ENCODE measurements at places on chromosomes 16 and 17. TPM values are rescaled to one million over a fixed set of nuclear protein-coding genes. Genes with fewer than 3 reads are reported as not detected.

DNA sequence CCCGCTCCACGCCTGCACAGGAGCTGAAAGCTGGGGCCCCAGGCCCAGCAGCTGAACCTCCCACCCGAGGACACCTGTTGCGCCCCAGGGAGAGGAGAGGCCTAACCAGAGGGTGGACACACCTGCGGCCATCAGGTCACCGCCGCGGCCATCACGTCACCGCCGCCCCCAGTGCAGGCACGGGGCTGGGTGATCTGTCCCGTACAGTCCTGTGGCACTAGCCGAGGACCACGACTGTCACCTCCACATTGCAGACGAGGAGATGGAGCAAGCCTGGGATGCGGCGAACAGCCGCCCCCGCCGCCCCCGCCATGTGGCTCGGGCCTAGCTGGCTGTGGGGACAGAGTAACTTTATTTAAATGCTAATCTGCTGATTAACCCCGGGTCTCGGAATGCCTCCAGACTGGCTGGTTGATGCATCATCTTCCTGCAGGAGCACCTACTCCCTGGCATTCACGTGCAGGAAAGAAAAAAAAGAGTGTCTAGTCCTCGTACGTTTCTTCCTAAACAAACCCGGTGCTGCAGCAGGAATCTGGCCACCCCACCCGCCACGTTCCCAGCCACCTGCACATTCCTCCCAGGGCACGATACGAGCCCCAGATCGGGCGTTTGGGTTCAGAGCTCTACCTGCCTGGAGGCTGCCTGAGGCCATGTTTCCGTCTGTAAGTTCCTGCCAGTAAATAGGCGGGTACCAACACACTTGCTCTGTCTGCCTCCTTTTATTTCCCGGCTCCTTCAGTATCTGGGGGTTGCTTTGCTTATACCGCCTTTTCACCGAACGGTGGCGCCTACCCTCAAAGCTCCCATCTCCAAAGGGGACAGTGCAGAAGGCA, 29.9 kb downstream of the PIEZO1 start:
- H3K27me3 ChIP-seq, result no peaks in the 10 kb centered on the region
- H3K36me3 ChIP-seq, result peaks cover 12% of the 10 kb centered on the region

- no peak for DNase-seq
- no peaks in the 10 kb centered on the region for H3K36me3 ChIP-seq
- no peak overlapping the region for H3K4me3 ChIP-seq
- no peaks in the 10 kb centered on the region for H3K27me3 ChIP-seq
- no peak overlapping the region for H3K27ac ChIP-seq
- no peaks in the 10 kb centered on the region for H3K4me1 ChIP-seq
Measured at GRCh38 chr17:61834610-61835009, 28.7 kb downstream of the BRIP1 start.

DNA sequence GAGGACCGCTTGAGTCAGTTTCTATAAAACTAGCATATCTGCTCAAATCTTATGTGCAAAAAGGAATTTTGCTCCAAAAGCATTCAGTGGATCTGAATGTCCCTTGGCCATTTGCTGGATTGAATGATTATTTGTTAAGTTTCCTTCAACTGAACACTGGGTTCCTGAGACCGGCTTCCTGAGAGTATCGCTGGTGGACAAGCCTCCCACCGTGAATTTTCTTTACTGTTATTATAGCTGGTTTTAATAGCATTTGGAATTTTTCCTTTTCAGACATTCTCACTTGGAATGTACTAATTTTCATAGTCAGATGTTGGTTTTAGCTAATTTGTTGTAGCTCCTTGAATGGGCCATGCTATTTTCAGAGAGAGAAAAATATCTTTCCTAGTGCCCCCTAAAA, 9.8 kb upstream of the MYOCD start:
- H3K27me3 ChIP-seq, result no peaks in the 10 kb centered on the region
- H3K4me3 ChIP-seq, result no peak overlapping the region
- DNase-seq, result no peak
- peaks cover 2% of the 10 kb centered on the region for H3K4me1 ChIP-seq
- no peak overlapping the region for H3K27ac ChIP-seq
- no peaks in the 10 kb centered on the region for H3K36me3 ChIP-seq

- no peak overlapping the region for H3K4me3 ChIP-seq
- no peak overlapping the region for H3K27ac ChIP-seq
- H3K27me3 ChIP-seq, result no peaks in the 10 kb centered on the region
- no peaks in the 10 kb centered on the region for H3K36me3 ChIP-seq
- DNase-seq, result peak; percentile 17
Measured at GRCh38 chr16:57699899-57700298, 5.3 kb downstream of the DRC7 start.

- no peak overlapping the region for H3K27ac ChIP-seq
- H3K4me1 ChIP-seq, result no peaks in the 10 kb centered on the region
- H3K27me3 ChIP-seq, result no peaks in the 10 kb centered on the region
- peaks cover 48% of the 10 kb centered on the region for H3K36me3 ChIP-seq
Measured at GRCh38 chr17:3033741-3034577, 29.4 kb downstream of the OR1D5 start.

- peaks cover 23% of the 10 kb centered on the region for H3K4me1 ChIP-seq
- no peak for DNase-seq
- H3K36me3 ChIP-seq, result peaks cover 32% of the 10 kb centered on the region
- no peak overlapping the region for H3K4me3 ChIP-seq
- no peaks in the 10 kb centered on the region for H3K27me3 ChIP-seq
- no peak overlapping the region for H3K27ac ChIP-seq
Measured at GRCh38 chr17:75825748-75826370, 18.3 kb downstream of the UNC13D start.

DNA sequence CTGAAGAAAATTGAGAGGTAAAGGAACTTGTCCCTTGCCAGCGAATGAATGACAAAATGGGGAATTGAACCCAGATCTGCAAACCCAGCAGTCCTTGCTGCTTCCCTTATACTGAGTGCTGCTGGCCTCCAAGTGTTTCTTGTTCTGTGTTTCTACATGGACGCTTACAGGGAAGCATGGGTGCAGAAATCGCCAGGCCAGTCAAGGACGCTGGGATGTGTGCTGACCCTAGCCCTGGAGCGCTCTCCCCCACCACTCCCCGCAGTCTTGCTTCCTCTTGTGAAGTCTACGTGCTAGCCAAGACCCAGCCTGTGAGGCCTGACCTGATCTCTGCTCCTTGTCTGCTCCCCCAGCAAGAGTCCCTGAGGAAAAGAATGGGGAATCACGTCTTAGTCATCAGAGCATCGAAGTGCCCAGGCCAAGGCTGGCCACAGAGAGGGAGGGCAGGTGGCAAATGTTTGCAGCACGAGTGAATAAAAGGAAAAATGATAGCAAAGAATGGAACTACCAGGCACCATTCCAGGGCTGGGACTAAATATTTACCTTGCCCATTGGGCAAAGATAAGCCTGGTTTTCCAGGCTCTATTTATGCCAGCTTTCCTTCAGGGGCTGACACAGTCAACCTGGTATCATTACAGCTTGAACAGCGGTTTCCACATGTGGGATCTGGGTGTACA, 17.4 kb downstream of the CA4 start:
- H3K36me3 ChIP-seq, result no peaks in the 10 kb centered on the region
- H3K27me3 ChIP-seq, result no peaks in the 10 kb centered on the region
- H3K4me1 ChIP-seq, result peaks cover 86% of the 10 kb centered on the region
- H3K27ac ChIP-seq, result peak overlapping the region; percentile 78

GRCh38 chr16:21608639-21609328, 9.4 kb downstream of the METTL9 start:
- peaks cover under 1% of the 10 kb centered on the region for H3K36me3 ChIP-seq
- peak; percentile 18 for DNase-seq
- no peaks in the 10 kb centered on the region for H3K27me3 ChIP-seq
- peaks cover 98% of the 10 kb centered on the region for H3K4me1 ChIP-seq

GRCh38 chr16:17555176-17555575, 84.4 kb upstream of the XYLT1 start:
- H3K4me1 ChIP-seq, result no peaks in the 10 kb centered on the region
- peaks cover 17% of the 10 kb centered on the region for H3K27me3 ChIP-seq
- H3K36me3 ChIP-seq, result no peaks in the 10 kb centered on the region
- no peak for DNase-seq
- H3K27ac ChIP-seq, result no peak overlapping the region

DNA sequence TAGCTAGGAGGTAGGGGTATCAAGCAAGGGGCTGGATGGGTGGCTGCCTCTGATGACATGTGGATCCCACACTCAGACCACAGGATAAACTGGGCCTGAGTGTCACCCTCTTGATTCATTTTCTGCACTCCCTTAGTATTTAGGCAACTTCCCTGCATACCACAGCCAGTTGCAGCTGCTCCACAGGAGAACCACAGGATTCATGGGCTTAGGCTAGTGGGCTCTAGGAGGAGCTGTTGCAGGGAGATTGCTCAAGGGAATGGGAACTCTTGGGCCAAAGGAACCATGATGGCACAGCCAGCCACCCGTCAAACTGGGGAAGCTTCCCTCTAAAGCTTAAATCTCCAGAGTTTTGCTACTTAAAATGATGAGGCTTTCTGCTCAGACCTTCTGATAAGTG, 269.7 kb upstream of the ASIC2 start:
- H3K36me3 ChIP-seq, result no peaks in the 10 kb centered on the region
- H3K27ac ChIP-seq, result no peak overlapping the region
- no peak overlapping the region for H3K4me3 ChIP-seq
- H3K4me1 ChIP-seq, result no peaks in the 10 kb centered on the region
- H3K27me3 ChIP-seq, result no peaks in the 10 kb centered on the region

DNA sequence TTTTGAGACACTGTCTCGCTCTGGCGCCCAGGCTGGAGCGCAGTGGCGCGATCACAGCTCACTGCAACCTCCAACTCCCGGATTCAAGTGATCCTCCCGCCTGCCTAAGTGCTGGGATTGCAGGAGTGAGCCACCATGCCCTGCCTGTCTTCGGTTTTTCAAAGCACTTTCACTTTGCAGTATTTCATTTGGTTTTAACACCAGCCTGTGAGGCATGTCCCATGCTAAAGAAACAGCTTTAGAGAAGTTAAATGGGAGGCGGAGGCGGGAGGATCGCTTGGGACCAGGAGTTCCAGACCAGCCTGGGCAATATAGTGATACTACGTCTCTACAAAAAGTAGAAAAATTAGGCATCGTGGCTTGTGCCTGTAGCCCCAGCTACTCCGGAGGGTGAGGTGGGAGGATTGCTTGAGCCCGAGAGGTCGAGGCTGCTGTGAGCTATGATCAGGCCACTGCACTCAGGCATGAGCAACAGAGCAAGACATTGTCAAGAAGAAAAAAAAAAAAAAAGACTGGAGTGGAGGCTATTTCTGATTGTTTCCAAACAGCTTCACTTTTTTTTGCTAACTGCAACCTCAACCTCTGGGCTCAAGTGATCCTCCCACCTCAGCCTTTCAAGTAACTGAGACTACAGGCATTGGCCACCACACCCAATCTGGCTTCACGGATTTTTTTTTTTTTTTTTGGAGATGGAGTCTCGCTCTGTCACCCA, 1.3 kb downstream of the METTL23 start:
- H3K27me3 ChIP-seq, result no peaks in the 10 kb centered on the region
- H3K36me3 ChIP-seq, result peaks cover 51% of the 10 kb centered on the region
- DNase-seq, result no peak

DNA sequence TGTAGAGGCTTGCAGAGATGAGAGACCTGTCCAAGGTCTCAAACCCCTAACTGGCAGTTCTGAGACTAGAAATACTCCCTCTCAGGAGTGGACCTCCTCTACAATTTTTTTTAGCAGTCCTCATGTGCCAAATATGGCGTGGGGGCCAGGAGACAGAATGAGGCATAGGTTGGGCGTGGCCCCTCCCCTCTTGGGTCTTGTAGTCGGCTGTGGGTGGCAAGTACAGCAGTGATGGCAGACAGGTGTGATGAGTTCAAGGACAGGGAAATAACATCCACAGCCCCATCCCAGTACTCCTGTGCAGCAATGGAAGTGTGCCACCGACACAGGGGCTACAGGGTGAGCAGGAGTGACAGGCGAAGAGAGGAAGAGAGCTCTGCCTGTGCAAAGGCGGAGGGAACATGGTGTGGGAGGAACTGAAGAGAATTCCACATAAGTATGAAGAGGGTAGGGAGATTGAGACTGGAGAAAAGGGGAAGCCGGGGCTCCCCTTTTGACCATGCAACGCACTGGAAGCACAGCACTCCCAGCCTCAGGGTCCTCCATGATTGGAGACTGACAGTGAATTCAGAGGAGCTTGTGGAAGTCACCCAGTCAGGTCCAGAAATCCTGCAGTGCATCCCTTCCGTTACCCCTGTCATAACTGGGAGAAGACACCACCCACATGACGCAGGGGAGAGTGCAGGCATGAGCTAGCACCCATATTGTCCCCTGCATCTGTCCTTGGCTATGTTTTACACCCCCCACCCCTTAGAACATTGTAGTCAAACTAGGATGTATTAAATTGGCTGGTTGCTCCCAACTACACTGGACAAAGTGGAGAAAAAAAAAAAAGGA, 14.8 kb upstream of the CETP start:
- H3K36me3 ChIP-seq, result peaks cover 36% of the 10 kb centered on the region
- no peak for DNase-seq
- no peak overlapping the region for H3K4me3 ChIP-seq

DNA sequence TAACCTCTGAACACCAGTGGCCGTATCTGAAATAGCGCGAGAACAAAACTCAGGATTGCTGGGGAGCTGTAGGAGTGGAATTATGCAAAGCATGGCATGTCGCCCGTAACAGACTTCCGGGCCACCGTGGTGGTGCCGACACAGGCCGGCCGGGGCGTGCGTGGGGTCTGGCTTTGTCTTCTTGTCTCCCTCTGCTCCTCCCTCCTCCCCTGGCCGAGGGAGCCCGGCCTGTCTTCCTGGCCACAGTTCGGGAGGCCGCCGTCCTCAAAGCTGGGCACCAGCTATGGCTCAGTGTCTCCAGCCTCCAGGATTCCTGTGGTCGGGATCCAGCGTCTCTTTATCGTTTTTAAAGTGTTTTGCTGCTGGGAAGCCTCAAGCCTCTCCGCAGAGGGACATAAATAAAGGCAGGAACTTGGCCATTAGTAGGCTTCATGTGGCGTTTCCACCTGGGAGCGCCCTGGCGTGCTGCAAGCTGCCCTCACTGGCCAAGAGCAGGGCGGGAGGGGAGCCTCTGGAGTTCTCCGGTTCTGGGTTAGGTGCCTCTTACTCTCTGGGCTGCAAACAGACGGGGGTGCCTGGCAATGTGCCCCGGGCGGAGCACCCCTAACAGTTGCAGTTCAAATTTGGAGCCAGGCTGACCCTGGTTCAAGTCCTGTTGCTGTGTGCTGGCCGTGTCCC, 22.0 kb upstream of the NPTX1 start:
- H3K27ac ChIP-seq, result no peak overlapping the region
- no peaks in the 10 kb centered on the region for H3K27me3 ChIP-seq
- H3K4me3 ChIP-seq, result no peak overlapping the region
- H3K36me3 ChIP-seq, result no peaks in the 10 kb centered on the region

GRCh38 chr16:54370278-54371040, 83.9 kb upstream of the IRX3 start:
- no peak overlapping the region for H3K27ac ChIP-seq
- no peaks in the 10 kb centered on the region for H3K4me1 ChIP-seq
- H3K4me3 ChIP-seq, result no peak overlapping the region
- H3K27me3 ChIP-seq, result no peaks in the 10 kb centered on the region
- peak; percentile 70 for DNase-seq

The EPX gene
- not detected for polyA plus RNA-seq

The FGF11 gene
- 2.9 TPM for polyA plus RNA-seq

The TXNDC11 gene
- 42.9 TPM for polyA plus RNA-seq

The SNX20 gene
- polyA plus RNA-seq, result 1.4 TPM

The SPNS3 gene
- polyA plus RNA-seq, result 0.37 TPM

The KCNJ2 gene
- polyA plus RNA-seq, result 2.3 TPM

All from stomach (tissue), 19 donors.